ENCODE measurements at places on chromosomes 1 and 21.
A peak's percentile ranks its signal among the peaks of the same experiment; 100 is the strongest.

DNA sequence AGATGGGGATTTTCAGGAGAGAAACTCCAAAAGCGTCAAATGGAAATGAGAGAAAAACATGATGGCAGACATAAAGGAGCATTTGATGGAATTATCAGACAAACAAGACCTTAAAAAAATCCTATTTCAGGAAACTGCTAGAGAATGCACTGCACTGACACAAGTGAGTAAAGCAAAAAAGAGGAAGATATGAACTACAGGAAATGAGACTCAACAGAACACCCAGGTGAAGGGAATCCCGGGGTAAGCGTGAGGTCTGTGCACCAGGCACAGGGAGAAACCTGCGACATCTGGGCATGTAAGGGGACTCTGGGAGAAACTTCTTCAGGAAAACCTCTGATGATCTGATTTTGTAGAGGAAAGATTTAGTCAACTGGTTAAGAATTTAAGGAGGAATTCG, 2.8 kb downstream of the TARBP1 start:
- no peak overlapping the region for H3K4me3 ChIP-seq

- H3K36me3 ChIP-seq = peaks cover 24% of the 10 kb centered on the region
- DNase-seq = no peak
- H3K4me3 ChIP-seq = no peak overlapping the region
- no peaks in the 10 kb centered on the region for H3K27me3 ChIP-seq
- no peaks in the 10 kb centered on the region for H3K4me1 ChIP-seq
These were observed 163.9 kb downstream of the AKT3 start for GRCh38 chr1:243686159-243686558.

GRCh38 chr1:240149484-240150094, 57.9 kb downstream of the FMN2 start:
- H3K4me1 ChIP-seq = no peaks in the 10 kb centered on the region
- H3K36me3 ChIP-seq = no peaks in the 10 kb centered on the region
- no peaks in the 10 kb centered on the region for H3K27me3 ChIP-seq
- no peak for DNase-seq
- no peak overlapping the region for H3K27ac ChIP-seq
- no peak overlapping the region for H3K4me3 ChIP-seq

DNA sequence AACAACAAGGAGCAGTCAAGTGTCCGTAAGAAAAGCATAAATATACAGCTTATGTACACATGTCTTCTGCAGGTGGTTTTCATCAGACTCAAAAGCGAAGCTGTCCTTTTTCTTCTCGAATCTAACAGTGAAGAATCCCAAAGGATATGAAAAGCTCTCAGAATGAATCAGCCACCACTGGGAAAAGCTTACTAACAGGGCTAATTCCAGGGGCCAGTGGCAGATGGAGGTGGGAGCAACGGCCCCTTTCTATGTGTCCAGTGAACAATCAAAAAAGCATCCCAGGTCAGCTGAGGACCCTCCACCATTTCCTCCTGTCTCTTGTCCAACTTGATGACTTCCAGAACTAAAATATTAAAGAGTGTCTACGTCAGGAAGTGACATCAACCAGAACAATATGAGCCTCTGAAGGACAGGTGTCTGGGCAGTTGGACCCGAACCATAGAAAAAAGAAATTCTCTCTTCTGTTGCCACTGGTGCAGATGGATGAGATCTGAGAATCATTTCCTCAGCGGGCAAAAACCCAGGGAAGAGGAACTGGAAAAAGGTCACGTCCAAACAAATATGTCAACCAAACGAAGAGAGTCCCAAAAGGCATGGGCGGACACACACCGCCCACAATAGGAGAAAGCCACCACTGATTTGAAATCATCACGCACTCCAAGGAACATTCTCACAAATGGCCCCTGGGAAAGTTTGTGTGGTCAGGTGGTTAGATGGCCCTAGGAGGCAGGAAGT, 70.4 kb upstream of the TIAM1 start:
- peaks cover 9% of the 10 kb centered on the region for H3K4me1 ChIP-seq
- H3K27ac ChIP-seq = no peak overlapping the region
- no peaks in the 10 kb centered on the region for H3K27me3 ChIP-seq
- H3K4me3 ChIP-seq = no peak overlapping the region
- H3K36me3 ChIP-seq = no peaks in the 10 kb centered on the region

DNA sequence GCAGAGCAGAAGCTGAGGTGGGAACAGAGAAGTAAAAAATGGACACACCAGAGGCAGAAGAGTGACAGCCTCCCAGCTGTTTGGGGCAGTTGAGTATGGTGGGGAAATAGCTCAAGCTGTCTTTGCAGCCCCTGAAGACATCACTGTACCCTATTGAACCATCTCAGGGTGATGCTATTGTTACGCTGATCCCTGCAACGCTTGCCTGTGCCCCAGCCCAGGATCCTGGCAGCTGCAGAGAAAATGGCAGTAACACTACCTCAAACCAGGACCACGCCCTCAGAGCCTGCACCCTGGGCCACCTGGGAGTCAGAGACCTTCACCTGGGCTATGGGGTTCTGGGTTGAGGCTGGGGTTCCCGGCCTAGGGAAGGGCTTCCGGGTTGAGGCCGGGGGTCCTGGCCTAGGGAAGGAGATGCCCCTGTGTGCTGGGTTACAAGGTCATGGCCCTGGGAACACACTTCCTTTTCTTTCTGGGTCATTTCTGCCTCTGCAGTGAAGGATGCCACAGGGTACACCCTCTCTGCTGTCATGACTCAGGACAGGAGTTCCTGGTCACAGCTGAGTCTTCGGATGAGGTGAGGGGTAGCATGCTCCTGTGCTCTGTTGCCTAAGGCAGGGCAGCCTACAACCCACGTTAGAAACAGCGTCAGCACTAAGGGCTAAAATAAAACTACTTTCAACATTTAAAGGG, 11.6 kb downstream of the BSND start:
- H3K27ac ChIP-seq = no peak overlapping the region
- no peaks in the 10 kb centered on the region for H3K36me3 ChIP-seq
- no peak overlapping the region for H3K4me3 ChIP-seq
- H3K4me1 ChIP-seq = no peaks in the 10 kb centered on the region
- no peak for DNase-seq

GRCh38 chr1:222454186-222454585, 93.7 kb downstream of the HHIPL2 start:
- H3K36me3 ChIP-seq = no peaks in the 10 kb centered on the region
- H3K27me3 ChIP-seq = no peaks in the 10 kb centered on the region
- H3K27ac ChIP-seq = no peak overlapping the region
- H3K4me3 ChIP-seq = no peak overlapping the region
- no peak for DNase-seq

GRCh38 chr1:235766794-235767285, 99.9 kb downstream of the LYST start:
- H3K4me1 ChIP-seq = no peaks in the 10 kb centered on the region
- no peak overlapping the region for H3K27ac ChIP-seq
- H3K27me3 ChIP-seq = no peaks in the 10 kb centered on the region
- H3K4me3 ChIP-seq = no peak overlapping the region

GRCh38 chr1:63074321-63074720, 248.0 kb upstream of the FOXD3 start:
- peaks cover 28% of the 10 kb centered on the region for H3K27me3 ChIP-seq
- no peaks in the 10 kb centered on the region for H3K36me3 ChIP-seq
- no peak overlapping the region for H3K27ac ChIP-seq
- no peak for DNase-seq
- no peaks in the 10 kb centered on the region for H3K4me1 ChIP-seq
- H3K4me3 ChIP-seq = no peak overlapping the region

- H3K27ac ChIP-seq = no peak overlapping the region
- no peaks in the 10 kb centered on the region for H3K4me1 ChIP-seq
- no peak for DNase-seq
These were observed 12.4 kb upstream of the ATP1A1 start for GRCh38 chr1:116360429-116361173.

DNA sequence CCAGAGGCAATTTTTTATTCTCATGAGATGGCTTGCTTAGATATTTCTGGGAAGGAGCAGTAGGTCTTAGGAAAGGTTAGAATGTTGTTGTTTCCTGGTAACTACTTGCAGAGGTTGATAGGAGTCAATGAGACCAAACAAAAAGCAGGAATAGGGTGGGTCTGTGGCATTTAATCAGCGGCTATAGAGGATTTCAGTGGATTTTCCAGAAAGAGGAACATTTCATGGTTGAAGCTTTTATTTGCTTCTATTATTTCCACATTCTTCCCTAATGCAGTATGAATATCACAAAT, 111.3 kb upstream of the PALMD start:
- no peaks in the 10 kb centered on the region for H3K27me3 ChIP-seq
- H3K4me3 ChIP-seq = no peak overlapping the region
- H3K27ac ChIP-seq = no peak overlapping the region
- no peak for DNase-seq
- no peaks in the 10 kb centered on the region for H3K4me1 ChIP-seq

GRCh38 chr1:27773826-27774445, 917 bp downstream of the STX12 start:
- H3K27me3 ChIP-seq = no peaks in the 10 kb centered on the region
- no peaks in the 10 kb centered on the region for H3K36me3 ChIP-seq
- peak overlapping the region; percentile 91 for H3K27ac ChIP-seq

DNA sequence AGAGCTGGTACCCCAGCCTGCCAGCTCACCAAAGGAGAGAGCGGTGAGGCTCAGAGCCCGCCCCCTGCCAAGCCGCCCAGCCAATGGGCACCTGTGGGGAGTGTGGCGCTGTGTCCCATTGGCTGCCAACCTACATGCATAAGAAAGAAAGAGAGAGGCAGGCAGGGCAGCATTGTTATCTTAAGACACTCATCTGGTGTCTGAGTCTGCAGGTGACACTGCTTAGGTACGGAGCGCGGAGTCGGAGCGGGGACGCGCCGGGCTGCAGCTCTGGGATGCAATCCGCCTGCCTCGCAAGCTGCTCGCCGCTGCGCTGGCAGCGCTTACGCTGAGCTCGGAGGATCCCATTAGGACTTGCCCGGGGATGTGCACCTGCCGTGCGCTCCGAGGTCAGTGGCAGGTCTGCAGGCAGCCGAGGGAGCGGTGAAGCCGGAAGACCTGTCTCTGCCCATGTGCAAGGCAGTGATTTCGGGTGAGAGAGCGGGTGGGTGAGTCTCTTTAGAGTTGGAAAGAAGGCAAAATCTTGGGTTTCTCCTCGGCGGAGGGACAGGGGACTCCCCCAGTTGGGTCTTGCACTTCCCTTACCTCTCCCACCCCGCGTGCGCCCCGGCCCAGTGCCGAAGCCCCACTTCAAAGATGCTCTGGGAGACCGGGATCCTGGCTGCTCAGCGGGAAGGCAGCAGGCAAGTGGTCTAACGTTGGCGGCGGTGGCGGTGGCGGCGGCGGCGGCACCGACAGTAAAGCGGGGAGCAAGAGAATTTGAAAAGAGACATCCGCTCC, at the start of gene BRINP2:
TSS of gene BRINP2 (plus strand) at position 203 of the 780 bp plus-strand sequence. CDS start 58,919 bp downstream, outside the sequence.
- no peaks in the 10 kb centered on the region for H3K36me3 ChIP-seq
- DNase-seq = no peak
- H3K4me1 ChIP-seq = no peaks in the 10 kb centered on the region
- no peak within 1 kb of the TSS for H3K4me3 ChIP-seq
- peaks cover 28% of the 10 kb centered on the region for H3K27me3 ChIP-seq

- H3K4me1 ChIP-seq = no peaks in the 10 kb centered on the region
- no peak overlapping the region for H3K27ac ChIP-seq
- peaks cover 26% of the 10 kb centered on the region for H3K36me3 ChIP-seq
- no peak for DNase-seq
- no peaks in the 10 kb centered on the region for H3K27me3 ChIP-seq
These were observed 45.3 kb downstream of the AKNAD1 start for GRCh38 chr1:108811611-108812010.

DNA sequence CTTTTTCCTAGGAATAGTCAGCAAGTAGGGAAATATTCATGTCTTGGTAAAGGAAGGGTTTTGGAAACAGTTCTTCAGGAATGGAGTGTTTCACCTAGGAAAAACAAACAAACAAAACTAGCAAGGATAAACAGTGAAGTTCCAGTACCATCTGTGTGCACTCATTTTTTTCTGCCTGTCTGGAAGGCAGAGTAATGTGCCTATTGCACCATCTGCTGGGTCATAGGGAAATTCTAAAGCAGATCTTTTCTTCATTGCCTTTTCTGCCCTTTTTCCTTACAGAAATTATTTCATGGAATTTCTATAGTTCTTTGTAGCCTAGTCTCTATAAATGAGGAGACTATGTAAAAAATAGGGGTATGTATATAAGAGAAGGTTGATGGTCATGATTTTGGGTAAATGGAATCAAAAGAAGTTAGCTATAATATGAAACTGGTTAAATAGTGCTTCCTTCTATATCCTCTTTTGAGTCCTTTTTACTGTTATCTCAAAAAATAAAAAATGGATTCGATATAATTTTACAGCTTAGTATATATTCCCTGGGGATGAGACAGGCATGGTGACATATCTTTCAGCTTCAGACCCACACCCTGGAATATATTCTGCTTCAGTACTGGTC, 3.4 kb upstream of the HRNR start:
- no peak overlapping the region for H3K4me3 ChIP-seq
- H3K27ac ChIP-seq = no peak overlapping the region
- DNase-seq = no peak
- peaks cover 3% of the 10 kb centered on the region for H3K27me3 ChIP-seq

GRCh38 chr1:32953495-32953894, 11.1 kb downstream of the RNF19B start:
- no peak overlapping the region for H3K4me3 ChIP-seq
- H3K27ac ChIP-seq = no peak overlapping the region
- DNase-seq = no peak
- no peaks in the 10 kb centered on the region for H3K27me3 ChIP-seq
- peaks cover 14% of the 10 kb centered on the region for H3K4me1 ChIP-seq
- no peaks in the 10 kb centered on the region for H3K36me3 ChIP-seq

DNA sequence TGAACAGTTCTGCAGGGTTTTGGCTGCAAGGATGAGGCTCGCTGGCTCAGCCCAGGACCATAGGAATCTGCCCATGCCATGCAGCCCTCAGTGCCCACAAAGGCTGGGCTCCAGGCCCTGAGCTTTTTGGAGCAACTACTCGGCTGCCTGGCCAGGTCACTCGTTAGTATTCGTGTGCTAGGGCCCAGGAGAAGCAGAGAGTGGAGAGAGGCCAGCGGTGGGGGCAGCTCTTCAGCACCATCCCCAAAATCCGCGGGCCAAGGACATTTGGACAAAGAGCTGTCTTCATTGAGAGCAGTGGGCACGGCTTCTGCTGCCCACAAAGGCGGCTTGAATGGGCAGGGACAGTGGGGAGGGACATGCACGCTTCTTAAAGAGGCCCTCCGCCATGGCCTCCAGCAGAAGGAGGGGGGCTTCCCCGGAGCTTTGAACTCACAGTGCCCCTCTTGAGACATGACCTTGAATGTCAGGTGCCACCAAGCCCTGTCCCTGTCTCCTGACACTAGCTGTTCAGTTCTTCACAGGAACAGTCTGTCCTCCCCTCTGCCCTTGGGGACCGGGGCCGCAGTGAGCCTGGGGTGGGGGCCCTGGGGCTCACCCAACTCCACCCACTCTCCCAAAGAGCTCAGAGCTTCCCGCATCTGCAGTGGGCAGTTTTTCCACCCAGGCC, 106.1 kb upstream of the ARHGEF16 start:
- H3K4me1 ChIP-seq = no peaks in the 10 kb centered on the region
- H3K36me3 ChIP-seq = no peaks in the 10 kb centered on the region
- no peak for DNase-seq
- H3K27me3 ChIP-seq = no peaks in the 10 kb centered on the region

DNA sequence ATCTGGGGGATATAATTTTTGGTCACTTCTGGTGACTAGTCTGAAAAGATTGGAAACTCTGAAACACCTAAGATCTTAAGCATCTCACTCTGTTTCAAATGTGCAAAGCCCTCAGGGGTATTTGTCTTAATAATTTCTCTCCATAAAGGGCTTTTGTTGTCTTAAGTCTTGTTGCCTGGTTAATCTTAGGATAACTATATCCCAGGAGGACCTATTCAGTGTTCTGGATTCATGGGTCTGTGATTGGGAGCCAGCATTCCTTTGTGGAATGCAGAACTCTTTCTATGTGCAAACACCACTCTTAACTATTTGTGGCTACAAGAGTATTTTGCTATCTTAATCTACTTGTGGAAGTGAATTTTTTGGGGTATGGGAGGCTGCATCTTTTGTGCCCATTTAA, 1573.0 kb upstream of the PRMT6 start:
- no peak overlapping the region for H3K27ac ChIP-seq
- H3K36me3 ChIP-seq = no peaks in the 10 kb centered on the region
- H3K4me3 ChIP-seq = no peak overlapping the region
- no peak for DNase-seq
